Epithelial cell of proximal tubule (primary cell): ENCODE measurements at places on chromosomes 7 and 10. TPM values are rescaled to one million over a fixed set of nuclear protein-coding genes. Genes with fewer than 3 reads are reported as not detected.
A peak's percentile ranks its signal among the peaks of the same experiment; 100 is the strongest.

- DNase-seq = peak; percentile 12
These were observed 16.1 kb upstream of the LAMB4 start for GRCh38 chr7:108146070-108146842.

DNA sequence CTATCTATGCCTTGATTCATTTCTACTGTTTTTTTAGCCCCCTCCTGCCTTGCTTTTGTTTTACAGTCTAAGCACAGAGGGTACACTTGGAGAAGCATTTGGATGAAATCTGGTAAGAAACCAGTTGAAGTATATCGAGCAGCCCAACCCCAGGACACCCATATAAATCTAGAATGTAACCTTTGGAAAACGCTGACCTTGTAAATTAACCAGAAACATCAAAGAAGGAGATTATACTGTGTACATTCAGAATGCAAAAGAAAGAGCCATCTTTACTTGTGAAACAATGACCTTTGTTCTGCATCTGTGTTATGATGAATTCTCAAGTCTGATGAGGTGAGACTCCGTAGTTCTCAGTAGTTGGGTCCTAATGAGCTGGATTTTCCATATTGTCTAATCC is 49.3 kb upstream of the RAB18 start:
- no peak for DNase-seq

DNA sequence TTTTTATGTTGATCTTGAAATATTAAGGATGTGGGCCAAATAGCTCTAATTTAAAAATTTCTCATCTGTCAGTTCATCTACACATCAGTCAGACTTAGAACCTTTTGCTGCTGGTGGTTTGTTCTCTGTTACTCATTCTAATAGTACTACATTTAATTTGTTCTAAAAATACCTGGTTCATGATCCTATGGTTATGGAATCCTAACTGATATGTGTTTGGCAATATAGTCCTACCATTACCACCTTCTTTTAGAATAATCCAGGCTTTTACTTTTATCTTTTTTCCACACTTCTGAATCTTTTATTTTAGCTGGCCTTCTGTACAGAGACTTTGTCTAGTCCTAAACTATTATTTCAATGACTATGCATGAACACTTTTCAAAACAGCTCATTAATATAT is 116.9 kb downstream of the SVOPL start:
- DNase-seq = no peak

DNA sequence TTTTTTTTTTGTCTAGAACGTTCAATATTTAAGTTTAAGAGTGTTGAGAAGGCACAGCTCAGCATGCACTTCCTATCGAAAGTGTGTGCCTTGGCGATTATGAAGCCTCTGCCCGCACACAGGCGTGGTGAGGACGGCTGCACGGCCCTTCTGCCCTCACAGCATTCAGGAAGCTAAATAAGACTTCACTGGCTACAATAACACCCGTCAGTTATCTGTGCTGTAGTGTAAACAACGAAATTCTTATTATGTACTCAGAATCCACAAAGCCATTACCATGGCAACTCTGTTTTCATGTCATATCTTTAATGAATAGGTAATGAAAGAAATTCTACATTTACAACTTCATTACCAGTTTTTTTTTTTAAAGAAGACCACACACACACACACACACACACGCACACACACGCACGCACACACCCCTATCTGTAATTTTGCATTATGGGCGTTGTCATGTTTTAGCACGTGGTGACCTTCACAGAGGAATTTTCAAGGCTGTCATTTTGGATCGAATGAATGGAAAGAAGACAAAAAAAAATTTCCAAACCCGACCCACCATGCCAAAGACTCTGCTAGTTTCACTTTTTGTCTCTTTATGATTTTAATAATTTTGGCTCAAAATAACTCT is 254.8 kb upstream of the CTBP2 start:
- no peak for DNase-seq

- DNase-seq = no peak
These were observed 58.0 kb downstream of the LSMEM1 start for GRCh38 chr7:112538726-112539255.

GRCh38 chr7:80070391-80070790 is 64.2 kb upstream of the GNAI1 start:
- no peak for DNase-seq

GRCh38 chr10:104309980-104310978 is 28.0 kb downstream of the ITPRIP start:
- no peak for DNase-seq

GRCh38 chr10:3525832-3526449 is 259.1 kb downstream of the KLF6 start:
- peak; percentile 94 for DNase-seq

GRCh38 chr7:603152-603951 is 83.7 kb upstream of the PDGFA start:
- DNase-seq = no peak

- no peak for DNase-seq
These were observed 122.5 kb upstream of the PITRM1 start for GRCh38 chr10:3294919-3295581.

DNA sequence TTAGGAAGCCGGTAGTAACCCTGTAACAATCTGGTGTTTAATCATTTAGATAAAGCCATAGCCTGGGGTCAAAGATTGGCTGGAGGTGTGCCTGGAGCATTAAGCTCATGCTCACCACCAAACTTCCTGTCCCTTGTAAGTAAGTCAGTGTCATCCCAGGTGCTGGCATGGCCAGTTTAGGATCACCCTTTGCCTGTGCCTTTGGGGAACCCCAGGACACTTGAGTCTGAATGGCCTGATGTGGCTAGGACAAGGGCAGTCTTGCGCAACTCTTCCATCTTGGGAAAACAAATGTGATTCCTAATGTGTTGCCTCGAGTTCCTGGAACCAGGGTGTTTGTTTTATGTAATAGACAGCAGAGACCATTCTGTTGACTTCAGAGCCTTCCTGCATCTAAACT is 154.8 kb downstream of the GRK5 start:
- DNase-seq = no peak

DNA sequence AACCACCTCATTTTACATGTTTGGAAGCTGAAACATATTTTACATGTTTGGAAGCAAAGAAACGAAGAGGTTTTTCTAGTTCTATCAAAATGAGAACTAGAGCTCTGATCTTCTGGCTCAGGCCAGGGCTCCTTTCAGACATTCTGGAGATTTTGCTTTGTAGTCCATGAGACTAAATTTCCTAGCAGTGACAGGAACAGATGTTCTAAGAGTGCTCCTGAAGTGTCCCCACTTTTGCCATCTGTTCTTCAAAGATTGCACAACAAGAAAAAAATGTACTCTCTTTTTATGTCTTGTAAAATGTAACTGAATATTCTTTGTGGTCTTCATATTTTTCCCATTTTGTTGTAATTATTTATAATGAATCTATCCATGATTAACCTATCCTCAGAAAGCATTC is 196.4 kb upstream of the PCLO start:
- no peak for DNase-seq

DNA sequence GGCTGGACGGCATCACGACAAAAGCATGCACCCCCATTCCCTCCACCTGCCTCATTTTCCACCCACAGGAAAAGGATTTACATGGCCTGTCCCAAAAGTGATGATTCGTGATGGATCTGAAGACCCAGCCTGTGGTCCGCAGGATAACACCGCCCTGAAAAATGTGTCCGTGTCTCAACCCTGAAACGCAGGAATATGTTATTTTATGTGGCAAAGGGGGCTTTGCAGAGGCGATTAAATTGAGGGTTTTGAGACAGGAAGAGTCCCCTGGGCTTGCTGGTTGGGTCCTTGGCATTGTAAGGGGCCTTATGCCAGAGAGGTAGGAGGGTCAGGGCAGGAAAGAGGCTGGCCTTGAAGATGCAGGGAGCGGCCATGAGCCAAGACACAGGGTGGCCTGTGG is 80.2 kb upstream of the PPP2R2D start:
- DNase-seq = no peak

- DNase-seq = no peak
These were observed 58.3 kb downstream of the CDHR3 start for GRCh38 chr7:106021151-106022067.

DNA sequence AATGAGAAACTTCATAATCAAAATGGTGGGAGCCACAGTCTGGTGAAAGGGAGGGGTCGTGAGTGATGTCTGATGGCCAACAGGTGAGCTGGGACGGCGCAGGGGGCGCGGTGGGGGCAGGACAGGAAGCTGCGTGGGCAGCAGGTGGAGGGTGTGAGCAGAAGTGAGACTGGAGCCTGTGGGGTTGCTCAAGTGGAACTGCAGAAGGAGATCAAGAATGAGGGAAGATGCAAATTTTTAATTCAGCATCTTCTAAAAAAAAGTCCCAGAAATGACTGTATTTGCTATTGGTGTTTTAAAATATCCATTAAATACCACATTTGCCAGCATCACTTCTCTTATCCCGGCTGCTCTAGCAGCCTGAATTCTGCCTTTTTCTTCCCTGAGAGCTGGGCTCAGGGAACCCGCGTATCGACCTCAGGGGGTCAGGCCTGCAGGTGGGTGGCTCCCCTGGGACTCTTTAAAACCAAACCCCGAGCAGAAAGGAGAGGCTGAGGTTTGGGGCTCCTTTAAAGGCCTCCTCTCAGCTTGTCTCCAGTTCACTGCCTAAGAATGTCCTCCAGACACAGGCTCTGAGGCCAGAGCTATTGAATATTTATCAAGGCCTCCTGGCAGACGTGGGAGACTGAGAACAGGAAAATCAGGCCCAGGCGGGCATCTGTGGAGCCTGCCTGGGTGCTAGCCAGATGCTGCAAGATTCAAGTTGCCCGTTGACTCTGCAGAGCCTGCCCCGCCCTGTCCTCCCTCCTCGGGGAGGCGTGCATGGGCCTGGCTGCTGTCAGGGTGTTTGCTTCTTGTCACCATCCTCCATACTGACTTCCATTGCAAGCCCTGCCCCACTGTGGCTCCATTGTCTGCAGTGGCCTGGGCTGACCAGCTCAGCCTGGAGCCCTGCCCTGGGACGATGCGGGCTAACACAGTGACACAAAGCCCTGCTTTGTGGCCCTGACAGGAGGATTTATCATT is 53.9 kb downstream of the SYPL1 start:
- no peak for DNase-seq

Gene OR13A1
- not detected in 2 replicates for total RNA-seq

Gene HOXA9
- 82.4 and 104 TPM in 2 replicates for total RNA-seq

Gene CREB5
- total RNA-seq = 16.1 and 25.7 TPM in 2 replicates

Gene BEND7
- total RNA-seq = 25.9 and 41.4 TPM in 2 replicates

Gene CALHM3
- not detected in 2 replicates for total RNA-seq
